NCI-H524 (cell line): ENCODE measurements at places on chromosomes 4 and X.

GRCh38 chrX:111102636-111103035 is 6.6 kb downstream of the PAK3 start:
- DNase-seq: no peak

- DNase-seq: no peak
Measured at GRCh38 chr4:141391293-141391692, 170.6 kb downstream of the ZNF330 start.

GRCh38 chr4:6221301-6221850 is 21.0 kb upstream of the JAKMIP1 start:
- DNase-seq: peak; percentile 55

- no peak for DNase-seq
Measured at GRCh38 chrX:12685541-12685940, 105.7 kb upstream of the PRPS2 start.

- peak; percentile 4 for DNase-seq
Measured at GRCh38 chrX:155334486-155335336, at the start of gene CLIC2. TSS of gene CLIC2 (minus strand) at chrX:155334614. CDS start at chrX:155334427, 187 bp downstream.

GRCh38 chrX:111010111-111010510 is 85.9 kb upstream of the PAK3 start:
- DNase-seq: peak; percentile 1

GRCh38 chr4:99586797-99587196 is 12.2 kb downstream of the MTTP start:
- no peak for DNase-seq

DNA sequence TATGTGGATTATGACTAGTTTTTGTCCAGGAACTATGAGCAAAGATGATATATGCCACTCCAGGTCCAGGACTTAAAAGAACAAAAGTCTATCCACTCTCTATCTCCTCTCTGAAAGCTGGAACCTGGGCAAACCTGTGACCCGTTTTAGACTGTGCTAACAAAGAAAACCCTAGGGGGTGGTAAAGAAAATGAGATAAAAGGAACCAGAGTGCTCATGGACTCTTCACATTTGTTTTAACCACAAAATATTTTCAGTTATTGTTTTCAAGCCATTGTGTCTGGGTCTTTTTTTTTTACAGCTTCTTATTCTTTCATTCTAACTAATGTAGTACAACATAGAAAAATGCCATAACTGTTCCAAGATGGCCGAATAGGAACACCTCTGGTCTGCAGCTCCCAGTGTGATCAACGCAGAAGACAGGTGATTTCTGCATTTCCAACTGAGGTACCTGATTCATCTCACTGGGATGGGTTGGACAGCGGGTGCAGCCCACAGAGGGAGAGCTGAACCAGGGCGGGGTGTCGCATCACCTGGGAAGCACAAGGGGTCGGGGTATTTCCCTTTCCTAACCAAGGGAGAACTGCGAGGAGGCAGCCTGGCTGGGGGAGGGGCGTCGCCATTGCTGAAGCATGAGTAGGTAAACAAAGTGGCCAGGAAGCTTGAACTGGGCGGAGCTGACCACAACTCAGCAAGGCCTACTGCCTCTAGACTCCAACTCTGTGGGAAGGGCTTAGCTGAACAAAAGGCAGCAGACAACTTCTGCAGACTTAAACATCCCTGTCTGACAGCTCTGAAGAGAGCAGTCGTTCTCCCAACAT is 45.1 kb downstream of the CHM start:
- DNase-seq: no peak

DNA sequence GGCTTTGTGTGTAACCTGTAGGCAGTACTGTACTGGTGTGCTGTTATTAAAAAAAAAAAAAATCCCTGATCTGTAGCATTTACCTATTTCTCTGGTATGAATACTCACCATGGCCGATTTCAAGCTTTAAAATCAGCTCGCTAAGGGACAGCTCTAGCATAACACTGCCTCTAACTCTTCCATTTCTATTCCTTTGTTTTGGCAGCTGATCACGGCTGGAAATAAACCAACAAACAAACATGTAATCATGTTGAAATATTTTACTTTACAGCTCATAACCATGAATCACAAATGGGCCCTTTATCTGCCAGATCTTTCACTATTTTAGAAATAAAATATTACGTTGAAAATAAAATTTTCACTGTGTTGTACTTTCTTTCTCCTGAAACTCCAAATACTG is 60.5 kb upstream of the IL15 start:
- no peak for DNase-seq

GRCh38 chr4:142121448-142122350 is 485.3 kb downstream of the IL15 start:
- DNase-seq: no peak

- peak; percentile 7 for DNase-seq
Measured at GRCh38 chrX:84186603-84187532, 1.1 kb downstream of the RPS6KA6 start.

GRCh38 chr4:3248811-3249661 is at the start of gene MSANTD1:
TSS of gene MSANTD1 (plus strand) at chr4:3249159. CDS start at chr4:3249223, 64 bp downstream.
- DNase-seq: no peak

DNA sequence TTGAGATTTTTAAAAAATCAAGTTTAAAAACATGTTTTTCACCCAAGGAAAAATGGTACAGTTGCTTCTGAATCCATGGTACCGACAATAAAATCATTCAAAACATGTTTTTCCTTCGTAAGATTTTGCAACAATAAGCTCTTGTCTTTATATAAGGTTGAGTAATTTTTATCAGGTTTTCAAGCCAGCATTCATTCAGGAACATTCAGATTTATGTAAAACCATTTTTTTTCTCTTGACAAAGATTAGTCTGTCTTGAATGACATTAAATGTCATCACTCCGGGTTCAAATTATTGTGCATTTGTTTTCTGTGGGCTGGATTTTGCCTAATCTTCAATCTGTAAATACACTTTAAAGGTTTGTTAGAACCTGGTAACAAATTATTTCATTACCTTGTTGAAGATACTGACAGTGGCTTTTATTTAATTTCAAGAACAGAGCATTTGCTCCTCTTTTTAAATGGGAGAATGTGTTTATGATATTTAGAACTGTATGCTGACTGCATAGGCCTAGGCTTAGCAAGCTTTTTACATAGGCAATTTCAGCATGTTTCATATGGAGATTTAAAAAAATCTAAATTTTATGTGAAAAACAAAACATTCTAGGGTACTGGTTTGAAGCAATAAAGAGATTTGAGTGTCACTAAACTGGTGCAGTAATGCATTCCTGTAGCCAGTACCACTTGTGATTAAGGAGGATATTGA is 336.4 kb upstream of the HAND2 start:
- no peak for DNase-seq

- no peak for DNase-seq
Measured at GRCh38 chr4:103449296-103450023, 251.3 kb upstream of the CENPE start.

- no peak for DNase-seq
Measured at GRCh38 chr4:1299301-1299860, 9.7 kb downstream of the MAEA start.

- DNase-seq: no peak
Measured at GRCh38 chr4:41646862-41647261, 101.7 kb downstream of the PHOX2B start.
